Left lung (tissue), 14 donors: ENCODE measurements at places on chromosomes 4 and X.

DNA sequence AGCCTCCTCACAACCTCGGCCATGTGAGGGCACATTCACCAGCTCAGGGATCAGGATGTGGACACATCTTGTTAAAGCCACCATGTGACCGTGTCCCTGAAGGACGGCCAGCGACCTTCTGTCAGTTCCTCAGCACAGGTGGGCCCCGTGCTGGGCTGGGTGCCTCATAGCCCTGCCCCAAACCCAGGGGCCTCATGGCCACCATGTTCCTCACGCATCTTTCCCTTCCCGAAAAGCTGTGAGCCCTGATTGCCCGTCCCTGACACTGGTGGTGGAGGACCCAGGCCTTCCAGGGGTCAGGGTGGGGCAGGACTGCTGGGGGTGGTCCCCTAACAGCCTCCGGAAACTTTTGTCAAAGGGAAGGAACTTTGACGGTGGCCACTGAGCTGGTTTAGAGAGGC, 60.1 kb upstream of the ADRA2C start:
- DNase-seq: peak; percentile 45

- DNase-seq: no peak
Measured at GRCh38 chrX:30822764-30823163, 66.3 kb downstream of the TAB3 start.

GRCh38 chr4:100420571-100420970, 97.3 kb downstream of the EMCN start:
- DNase-seq: no peak

GRCh38 chr4:109930464-109930863, 17.8 kb downstream of the EGF start:
- DNase-seq: no peak
